ENCODE measurements at places on chromosomes 1 and 21.

DNA sequence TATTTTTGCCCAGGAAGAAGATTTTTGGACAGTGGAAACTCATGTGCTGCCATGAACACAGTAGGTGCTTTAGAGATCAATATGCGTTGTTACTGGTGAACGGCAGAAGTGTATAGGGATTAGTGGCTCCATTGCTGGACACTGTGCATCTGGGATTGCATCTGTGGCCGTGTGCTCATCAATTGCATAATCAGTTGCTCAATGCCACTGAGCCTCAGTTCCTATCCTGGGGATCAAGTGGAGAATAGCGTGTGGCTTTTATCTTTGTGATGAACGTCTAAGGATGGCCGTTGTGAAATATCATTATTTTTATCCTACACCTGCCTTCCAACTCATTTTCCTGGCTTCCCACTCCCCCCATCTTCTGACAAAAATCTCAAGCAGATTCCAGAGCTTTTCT is 5.4 kb downstream of the TNN start:
- DNase-seq, result no peak

GRCh38 chr1:231163830-231164427 is 2.1 kb downstream of the TRIM67 start:
- DNase-seq, result no peak

DNA sequence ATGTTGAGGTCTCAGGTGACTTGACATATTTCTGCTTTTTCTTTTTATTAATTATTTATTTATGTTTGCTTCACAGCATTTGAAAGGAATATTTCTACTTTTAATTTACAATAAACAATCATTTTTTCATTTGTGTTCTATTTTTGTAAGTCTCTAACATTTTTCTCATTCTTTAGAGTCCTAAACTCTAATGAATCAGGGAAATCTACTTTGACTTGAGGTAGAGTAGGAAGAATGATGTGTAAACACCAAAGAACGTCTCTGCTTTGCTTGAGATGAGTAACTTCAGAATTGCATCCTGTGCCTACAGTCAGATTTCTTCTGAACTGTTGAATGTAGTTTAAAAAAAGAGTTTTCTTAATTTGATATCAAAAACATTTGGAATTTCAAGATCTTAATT is 65.2 kb downstream of the CNST start:
- DNase-seq, result no peak

- no peak for DNase-seq
Measured at GRCh38 chr1:28159680-28160079, 16.8 kb downstream of the PTAFR start.

DNA sequence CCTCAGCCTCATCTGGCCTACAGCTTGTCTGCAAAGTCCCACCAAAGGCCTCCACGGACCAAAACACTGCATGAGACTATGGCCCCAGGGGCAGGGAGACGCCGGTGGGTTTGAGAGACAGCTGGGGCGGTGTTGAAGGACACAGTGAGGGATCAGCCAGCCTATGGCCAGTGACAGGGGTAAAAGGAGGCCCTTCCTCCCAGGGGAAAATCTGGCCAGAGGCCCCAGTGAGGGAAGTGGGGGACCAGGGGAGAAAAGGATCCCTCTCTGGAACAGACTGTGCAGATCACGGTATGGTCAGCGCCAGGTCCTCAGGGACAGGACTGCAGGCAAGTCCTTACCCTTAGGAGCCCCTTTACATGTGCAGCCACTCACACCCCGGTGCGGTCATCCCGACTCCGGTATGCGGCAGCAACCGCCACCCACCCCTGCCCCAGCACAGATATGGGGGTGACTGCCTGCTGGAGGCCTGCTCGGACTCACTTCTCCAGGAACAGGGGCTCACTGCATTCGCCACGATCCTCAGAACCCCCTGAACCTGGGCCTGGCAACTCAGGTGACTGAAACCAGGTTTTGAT is 1.3 kb downstream of the CERS2 start:
- DNase-seq, result no peak

DNA sequence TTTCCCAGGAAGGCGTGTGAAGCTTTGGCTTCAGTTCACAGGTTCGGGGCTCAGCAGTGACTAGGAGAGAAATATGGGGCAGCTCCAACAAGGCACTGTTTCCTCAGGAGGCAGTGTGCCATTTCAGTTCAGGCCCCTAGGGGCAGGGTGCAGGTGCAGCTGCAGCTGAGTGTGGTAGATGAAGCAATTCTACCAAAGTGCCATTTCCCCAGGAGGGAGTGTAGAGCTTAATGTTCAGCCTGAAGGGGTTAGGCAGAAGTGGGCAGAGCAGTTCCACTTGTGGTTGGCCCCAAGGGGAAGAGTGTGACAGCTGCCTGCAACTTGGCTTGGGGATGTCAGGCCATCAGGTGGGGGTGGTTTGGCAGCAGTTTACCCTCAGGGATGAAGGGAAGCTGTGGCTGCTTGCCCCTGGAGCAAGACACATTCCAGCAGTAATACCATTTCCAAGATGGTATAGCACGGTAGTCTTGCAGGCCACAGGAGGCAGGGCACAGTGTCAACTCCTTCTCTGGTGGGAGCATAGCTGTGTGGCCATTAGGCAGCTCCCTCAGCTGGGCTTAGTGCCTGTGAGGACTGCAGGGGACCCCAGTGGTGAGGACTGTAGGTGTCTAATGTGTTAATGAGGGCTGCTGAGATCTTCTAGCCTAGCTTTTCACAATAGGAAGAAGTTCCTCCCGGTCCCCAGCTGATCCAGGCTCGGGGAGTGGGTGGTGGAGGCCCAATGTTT is 34.7 kb downstream of the RGSL1 start:
- peak; percentile 70 for DNase-seq
